ENCODE measurements at places on chromosomes 3 and 15. TPM values are rescaled to one million over a fixed set of nuclear protein-coding genes. Genes with fewer than 3 reads are reported as not detected.

DNA sequence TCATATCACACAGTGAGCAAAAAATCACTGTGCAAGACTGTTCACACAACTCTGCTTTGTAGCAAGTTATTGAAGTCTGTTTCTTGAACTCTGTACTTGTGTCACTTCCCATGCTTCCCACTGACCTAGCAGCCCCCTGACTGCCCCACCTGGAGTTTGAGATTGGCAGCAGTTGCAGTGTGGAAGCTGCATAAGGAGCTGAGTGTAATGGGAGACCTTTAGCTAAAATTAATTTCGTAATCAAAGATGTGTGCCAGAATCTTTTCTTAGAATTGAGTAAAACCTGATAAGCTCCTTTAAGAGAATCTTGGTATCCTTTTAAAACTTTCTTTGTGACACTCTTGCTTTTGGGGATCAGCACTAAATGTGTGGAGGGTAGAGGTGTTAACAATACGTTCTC lies 42.8 kb downstream of the NKIRAS1 start:
- no peak for DNase-seq

GRCh38 chr3:47989981-47990440 lies 26.2 kb downstream of the MAP4 start:
- DNase-seq, result peak; percentile 53

The SNUPN gene
- polyA plus RNA-seq, result 51.5 TPM

The RHCG gene
- polyA plus RNA-seq, result not detected

- DNase-seq, result no peak
Measured at GRCh38 chr15:99435877-99436541, 129.8 kb upstream of the MEF2A start.

The FANCD2OS gene
- not detected for polyA plus RNA-seq

The PPIP5K1 gene
- 6.1 TPM for polyA plus RNA-seq

The CIP2A gene
- polyA plus RNA-seq, result 3.0 TPM

GRCh38 chr3:154137036-154137435 lies 15.8 kb downstream of the ARHGEF26 start:
- DNase-seq, result no peak

DNA sequence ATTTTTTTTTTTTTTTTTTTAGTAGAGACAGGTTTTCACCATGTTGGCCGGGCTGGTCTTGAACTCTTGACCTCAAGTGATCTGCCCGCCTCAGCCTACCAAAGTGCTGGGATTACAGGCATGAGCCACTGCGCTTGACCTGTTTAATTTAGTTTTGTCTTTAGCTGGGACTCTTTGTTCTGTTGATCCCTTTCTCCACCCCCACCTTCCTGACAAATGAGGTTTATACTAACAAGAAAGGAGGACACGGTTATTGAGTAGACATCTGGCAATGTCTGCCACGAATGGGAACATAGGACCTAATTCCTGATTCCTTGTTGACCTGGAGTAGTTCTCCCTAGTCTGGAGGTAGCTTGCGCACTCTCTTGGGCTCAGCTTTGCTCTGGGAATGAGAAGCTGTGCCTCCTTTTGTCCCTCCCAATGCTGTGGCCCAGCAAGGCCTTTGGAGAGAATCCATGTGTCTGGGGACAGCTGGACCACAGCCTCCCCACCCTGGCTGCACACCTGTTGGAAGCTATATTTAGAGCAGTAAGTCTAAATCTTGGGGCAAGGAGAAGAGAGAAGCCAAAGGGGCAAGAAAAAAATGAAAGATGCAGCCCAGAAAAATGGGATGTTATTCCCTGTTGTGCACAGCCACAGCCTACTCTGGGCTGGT lies 53.2 kb upstream of the ADPGK start:
- no peak for DNase-seq

The DAZL gene
- polyA plus RNA-seq, result not detected

The STT3B gene
- polyA plus RNA-seq, result 140 TPM

The MINAR1 gene
- polyA plus RNA-seq, result 0.04 TPM

- no peak for DNase-seq
Measured at GRCh38 chr3:180855364-180855763, 57.1 kb upstream of the FXR1 start.

GRCh38 chr15:38374556-38374955 lies 79.4 kb upstream of the FAM98B start:
- DNase-seq, result no peak

DNA sequence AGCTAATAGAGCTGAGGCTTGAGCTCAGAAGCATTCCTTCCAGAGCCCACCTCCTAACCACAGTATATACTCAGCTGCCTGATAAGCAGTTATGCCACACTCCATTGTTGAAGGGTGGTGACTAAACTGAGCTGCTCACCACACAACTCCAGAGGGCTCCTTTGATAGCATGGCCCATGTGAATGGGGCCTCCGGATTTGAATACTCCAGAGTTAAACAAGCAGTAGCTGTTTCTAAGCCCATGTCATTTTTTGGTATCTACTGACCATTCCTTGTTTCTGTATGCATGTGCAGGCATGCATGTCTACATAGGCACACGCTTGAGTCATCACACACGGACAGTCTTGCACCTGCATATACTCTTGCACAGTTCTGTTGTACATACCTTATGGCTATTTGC lies 28.9 kb downstream of the IGSF10 start:
- DNase-seq, result no peak

DNA sequence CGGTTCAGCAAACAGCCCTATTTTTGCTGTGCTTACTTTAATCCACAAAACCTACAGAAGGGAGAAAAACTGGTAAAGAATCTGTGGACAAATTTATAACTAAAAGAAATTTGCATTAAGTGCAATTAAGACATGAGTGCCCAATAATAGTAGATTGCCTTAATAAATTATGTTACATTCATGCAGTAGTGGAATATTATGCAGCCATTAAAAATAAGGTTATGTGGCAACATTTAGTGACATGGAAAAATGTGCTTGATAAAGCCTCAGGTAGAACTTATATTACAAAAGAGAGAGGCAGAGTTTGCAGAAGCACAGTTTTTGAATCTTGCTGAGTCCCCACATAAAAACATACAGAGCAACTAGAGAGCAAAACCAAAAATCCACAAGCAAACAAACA lies 253.0 kb downstream of the FOXP1 start:
- DNase-seq, result no peak

- peak; percentile 38 for DNase-seq
Measured at GRCh38 chr15:69523010-69524001, 70.7 kb downstream of the RPLP1 start.

DNA sequence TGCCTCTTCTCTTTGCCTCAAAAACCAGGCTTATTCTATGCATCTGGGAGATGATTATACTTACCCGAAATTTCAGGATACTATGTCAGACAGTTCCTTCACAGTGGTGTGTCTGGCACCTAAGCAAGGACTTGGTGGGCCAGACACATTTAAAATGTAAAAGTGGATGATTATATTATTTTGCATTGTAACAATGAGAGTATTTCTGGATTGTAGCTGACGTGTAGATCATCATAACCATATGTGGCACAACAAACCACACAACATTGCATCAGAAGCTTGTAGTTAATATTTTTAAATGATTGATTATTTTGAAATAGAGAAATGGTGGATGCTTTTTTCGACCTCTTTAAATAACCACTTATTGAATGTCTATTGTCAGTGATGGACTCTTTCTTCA lies 109.0 kb downstream of the TIGIT start:
- no peak for DNase-seq

GRCh38 chr3:133943639-133944141 lies 48.0 kb upstream of the RAB6B start:
- no peak for DNase-seq

DNA sequence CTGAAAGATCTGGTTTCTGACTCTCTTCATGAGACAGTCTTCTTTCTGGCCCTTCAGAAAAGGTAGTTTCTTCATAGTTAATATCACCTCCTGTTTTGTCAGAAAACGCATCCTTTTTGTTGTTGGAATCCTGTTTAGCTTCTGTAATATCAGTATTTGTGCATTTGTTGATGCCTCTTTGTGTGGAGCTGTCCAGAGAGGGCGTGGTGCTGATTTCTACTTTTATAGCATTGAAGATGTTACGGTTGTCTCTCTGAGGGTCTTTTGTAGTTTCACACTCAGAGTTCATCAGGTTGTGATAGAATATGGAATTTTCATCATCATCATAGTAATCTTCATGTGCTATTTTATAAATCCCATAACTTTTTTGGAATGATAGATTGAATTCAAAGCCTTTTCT lies 8.9 kb downstream of the GPR149 start:
- no peak for DNase-seq

GRCh38 chr3:32992310-32992686 lies 40.9 kb downstream of the CCR4 start:
- DNase-seq, result no peak

GRCh38 chr15:59222906-59223550 lies 16.4 kb downstream of the LDHAL6B start:
- no peak for DNase-seq

GRCh38 chr15:89551550-89551949 lies 23.7 kb upstream of the TICRR start:
- DNase-seq, result no peak

The HHATL gene
- polyA plus RNA-seq, result not detected

The DPPA2 gene
- polyA plus RNA-seq, result not detected

DNA sequence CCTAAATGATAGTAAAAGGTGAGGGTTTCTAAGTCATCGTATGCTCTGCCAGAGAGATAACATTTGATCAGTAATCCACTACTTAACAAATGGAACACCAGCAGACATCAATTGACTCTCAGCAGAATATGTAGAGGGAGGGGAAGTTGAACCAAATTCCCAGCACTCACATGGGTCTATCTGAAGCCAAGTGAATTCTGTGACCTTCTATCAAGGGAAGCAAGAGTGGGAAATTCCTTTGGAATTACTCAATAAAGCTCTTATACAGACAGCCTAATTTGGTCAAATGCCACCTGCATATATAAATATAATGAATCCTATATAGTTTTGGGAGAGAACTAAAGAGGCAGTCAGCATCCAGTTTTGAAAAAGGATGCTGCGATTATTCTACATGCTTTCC lies 15.8 kb upstream of the KCNMB2 start:
- DNase-seq, result no peak

The AHSG gene
- polyA plus RNA-seq, result not detected

The GRAMD1C gene
- polyA plus RNA-seq, result not detected

GRCh38 chr3:71997066-71997653 lies 212.2 kb upstream of the PROK2 start:
- DNase-seq, result no peak

The GOLGA8J gene
- not detected for polyA plus RNA-seq
